ENCODE measurements at places on chromosomes 1 and 21. TPM values are rescaled to one million over a fixed set of nuclear protein-coding genes. Genes with fewer than 3 reads are reported as not detected.

Gene IGSF21
- not detected for total RNA-seq

Gene BLACAT1
- total RNA-seq = not detected

Gene FAM163A
- not detected for total RNA-seq

Gene AKT3
- 36.6 TPM for total RNA-seq

Gene GBP2
- 19.8 TPM for total RNA-seq

Gene MFSD2A
- 2.3 TPM for total RNA-seq

DNA sequence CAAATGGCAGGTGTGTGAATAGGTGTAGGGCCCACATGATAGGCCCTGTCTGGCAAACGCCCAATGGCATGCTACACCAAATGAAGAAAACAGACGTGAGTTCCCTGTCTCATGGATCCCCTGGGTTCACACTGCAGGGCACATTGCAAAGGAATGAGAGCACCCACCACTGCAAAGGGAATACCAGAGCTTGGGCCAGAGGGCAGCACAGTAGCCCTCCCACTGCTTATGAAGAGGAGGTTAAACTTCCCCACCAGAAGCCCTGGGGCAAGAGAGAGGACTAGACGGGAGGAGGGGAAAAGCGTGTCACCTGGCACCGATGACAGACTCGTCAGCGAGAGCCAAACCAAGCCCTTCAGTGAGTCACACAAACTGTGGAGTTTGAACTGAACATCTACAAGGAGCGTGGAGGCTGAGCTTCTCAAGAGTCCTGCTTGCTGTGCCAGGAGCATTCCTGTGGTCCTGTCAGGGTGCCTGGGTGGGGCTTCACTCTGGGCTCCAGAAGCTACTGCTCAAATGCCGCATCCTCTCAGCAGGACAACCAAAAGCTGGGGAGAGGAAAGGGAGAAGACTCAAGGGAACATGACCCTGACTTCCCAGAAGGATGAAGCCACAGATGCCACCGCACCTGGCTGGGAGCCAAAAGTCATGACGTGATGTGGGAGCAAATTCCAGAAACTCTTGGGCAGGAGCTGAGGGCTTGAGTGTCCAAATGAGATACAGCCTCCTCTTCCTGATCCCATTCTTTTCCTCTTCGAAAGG is 61.1 kb downstream of the TOMM20 start:
- DNase-seq = peak; percentile 100

- peak; percentile 36 for DNase-seq
Measured at GRCh38 chr1:54542120-54542961, 5.7 kb upstream of the ACOT11 start.

- no peak for DNase-seq
Measured at GRCh38 chr1:20148571-20149500, 9.7 kb downstream of the PLA2G2F start.

GRCh38 chr21:36727866-36728265 is 29.0 kb downstream of the SIM2 start:
- no peak for DNase-seq

GRCh38 chr1:177219554-177220458 is 49.0 kb downstream of the BRINP2 start:
- peak; percentile 57 for DNase-seq

DNA sequence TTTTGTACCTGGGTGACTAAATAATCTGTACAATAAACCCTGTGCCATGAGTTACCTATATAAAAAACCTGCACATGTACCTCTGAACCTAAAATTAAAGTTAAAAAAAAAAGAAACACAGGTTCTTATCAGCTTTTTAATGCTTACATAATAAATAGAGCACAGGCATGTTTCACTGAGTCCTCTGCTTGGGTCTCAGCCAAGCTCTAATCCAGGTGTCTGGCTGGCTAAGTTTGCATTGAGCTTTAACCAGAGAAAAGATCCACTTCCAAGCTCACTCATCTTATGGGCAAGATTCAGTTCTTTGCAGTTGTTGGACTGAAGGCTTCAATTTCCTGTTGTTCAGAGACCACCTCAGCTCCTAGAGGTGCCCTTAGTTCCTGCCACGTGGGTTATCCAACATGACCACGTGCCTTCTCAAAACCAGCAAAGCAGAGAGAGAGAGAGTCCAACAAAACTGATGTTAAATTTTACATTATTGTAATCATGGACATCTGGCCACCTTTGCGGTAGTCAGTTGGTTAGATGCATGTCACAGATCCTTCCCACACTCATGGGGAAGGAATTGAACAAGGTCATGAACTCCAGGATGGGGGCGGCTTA is 68.2 kb upstream of the TMPRSS2 start:
- DNase-seq = no peak

DNA sequence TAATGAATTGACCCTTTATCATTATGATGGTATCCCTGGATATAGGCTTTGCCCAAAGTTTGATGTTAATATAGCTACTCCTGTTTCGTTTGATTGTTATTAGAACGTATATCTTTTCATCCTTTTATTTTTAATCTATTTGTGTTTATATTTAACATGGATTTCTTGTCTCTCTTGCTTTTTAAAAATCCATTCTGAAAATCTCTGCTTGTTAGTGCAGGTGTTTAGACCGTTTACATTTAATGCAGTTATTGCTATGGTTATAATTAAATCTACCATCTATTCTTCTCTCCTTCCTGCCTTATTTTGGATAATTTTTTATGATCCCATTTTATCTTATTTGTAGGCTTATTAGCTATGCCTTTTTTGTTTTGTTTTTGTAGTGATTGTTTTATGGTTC is 12.4 kb downstream of the TSNAX start:
- no peak for DNase-seq

GRCh38 chr1:193545171-193545570 is 358.8 kb upstream of the B3GALT2 start:
- DNase-seq = no peak

DNA sequence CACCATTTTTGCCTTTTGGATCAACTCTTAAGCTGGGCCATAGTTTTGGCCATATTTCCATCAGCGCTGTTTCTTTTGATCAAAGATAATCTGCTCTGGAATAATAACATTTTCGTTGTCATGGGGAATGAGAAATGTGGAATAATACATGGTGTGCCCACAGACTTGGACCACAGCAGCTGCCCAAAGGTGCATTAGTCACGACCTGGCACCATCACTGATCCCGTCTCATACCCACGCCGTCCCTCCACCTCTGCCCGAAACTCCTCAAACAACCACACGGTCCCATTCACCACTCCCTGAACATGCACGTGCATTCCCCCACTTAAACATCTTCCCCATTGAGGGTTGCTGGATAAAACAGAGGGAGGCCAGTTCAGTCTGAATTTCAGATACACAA is 76.9 kb downstream of the SLC66A1 start:
- no peak for DNase-seq

GRCh38 chr1:186435336-186435735 is 25.6 kb downstream of the PDC start:
- DNase-seq = peak; percentile 25

GRCh38 chr1:200438911-200439310 is 29.1 kb upstream of the ZNF281 start:
- DNase-seq = peak; percentile 53

- peak; percentile 30 for DNase-seq
Measured at GRCh38 chr1:94093996-94094395, 27.0 kb downstream of the ABCA4 start.

DNA sequence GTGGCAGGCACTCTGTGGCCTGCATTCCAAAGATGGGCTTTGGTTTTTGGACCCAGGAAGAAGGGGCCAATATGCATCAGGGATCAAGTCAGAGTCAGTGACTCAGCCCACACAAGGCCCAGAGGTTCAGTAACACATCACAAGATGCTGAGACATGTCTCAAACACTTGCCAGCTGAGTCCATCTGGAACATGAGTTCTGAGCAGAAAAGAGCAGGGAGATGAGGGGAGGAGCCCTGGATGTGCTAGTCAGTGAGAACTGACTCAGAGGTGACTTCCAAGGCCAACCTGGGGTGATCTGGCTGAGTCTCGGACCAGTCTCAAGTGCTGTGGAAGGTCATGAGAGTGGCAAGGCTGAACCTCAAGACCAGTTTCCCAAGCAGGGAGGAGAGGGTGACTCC is 150.1 kb downstream of the CDC7 start:
- peak; percentile 98 for DNase-seq

- no peak for DNase-seq
Measured at GRCh38 chr1:37726751-37727585, 34.7 kb downstream of the CDCA8 start.

DNA sequence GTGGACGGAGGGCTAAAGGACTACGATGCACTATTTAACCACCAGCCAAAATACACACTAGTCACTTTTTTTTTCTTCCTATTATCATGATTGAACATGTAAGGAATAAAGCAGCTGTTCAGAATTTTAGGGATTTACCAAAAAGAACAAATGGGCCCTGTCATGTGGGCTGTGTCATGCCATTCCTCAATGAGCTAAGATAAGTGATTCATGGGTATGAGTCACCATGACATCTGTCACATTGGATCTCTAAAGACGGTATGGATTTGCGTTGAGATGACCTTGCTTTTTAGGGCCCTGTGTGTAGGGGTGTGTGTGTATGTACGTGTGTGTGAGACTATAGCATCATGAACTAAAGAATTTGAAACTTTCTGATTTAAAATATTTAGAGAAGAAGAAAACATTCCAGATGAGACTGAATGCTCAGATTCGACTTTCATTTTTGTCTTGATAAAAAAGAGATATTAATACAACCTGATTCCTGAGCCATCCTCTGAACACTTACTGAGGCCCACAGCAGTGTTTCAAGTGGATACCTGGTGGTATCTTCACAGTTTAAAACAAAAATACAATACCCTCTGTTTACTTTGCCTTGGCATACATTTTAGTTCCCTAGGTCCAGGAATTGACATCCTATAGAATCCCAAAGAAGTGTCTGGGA is 246.1 kb upstream of the DUSP10 start:
- peak; percentile 74 for DNase-seq
